ENCODE measurements at places on chromosomes 3 and 15. TPM values are rescaled to one million over a fixed set of nuclear protein-coding genes. Genes with fewer than 3 reads are reported as not detected.

- DNase-seq = no peak
Observed at GRCh38 chr15:57821826-57822225, 115.3 kb downstream of the POLR2M start.

DNA sequence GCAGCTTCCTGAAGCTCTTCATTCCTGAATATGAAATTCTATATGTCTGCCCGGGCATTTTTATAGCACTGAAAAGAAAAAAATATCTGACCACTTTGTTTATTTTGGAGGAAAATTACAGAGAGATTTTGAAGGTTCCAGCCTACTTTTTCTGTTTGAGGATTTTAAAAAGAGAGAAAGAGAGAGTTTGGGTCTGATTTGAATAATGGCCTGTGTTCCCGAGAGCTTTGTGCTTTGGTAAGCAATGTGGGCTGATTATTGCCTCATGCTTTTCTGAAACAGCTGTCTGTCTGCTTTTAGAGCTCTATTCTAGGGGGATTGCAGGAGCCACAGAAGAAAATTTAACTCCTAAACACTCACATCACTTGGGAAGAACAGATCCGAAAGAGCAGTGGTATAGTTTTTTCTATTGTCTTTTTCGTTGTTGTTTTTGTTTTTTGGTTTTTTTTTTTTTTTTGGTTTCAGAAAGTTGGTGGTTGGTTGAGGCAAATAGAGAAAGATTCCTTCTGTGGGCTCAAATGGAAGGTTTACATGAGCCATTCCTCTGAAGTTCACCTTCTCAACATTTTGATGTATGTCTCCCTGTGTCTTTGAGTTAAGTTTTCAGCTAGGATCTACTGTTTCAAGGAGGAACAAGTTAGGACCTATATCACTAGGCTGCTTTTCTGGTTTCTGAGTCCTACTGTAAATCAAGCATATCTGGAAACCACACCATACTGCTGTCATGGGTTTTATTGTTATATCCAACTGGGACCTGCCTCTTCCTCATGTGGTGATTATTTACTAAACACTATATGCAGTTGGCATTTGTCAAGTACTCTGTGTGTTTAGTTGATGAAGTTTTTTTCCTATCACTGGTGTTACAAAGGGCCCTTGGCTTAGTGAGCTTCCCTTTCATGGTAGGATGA, 178.9 kb downstream of the KCNMB2 start:
- no peak for DNase-seq

GRCh38 chr15:61339516-61339915, 110.4 kb upstream of the RORA start:
- DNase-seq = peak; percentile 39

DNA sequence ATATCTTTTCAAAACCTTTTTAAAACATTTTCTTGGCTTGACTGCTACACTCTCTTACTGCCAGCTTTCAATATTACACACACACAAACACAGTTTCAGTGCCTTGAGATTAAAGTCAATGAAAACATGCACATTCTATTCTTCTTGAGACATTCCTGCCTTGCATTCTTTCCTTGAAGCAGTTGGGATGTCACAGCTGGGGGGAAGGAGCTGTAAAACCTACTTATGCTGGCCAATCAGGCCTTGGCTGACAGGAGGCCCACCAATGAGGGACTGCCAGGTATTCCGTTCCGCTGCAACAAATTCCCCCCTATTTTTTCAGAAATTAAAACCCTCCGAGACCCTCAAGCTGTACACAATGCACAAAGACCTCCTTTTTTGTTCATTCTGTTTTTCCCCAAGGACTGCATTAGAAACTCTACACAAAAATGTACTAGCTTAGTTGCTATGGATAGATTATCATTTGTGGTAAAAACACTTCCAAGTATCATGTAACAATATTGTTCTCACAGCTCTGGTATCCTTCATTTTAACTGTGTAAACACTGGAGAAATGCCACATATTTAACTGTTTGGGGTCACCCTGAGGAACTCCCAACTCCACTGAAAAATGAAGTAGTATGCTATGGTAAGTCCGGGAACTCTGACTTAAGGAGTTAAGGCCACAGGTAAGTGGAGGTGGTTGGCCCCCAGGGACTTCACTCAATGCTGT, 18.5 kb downstream of the FSTL1 start:
- no peak for DNase-seq

DNA sequence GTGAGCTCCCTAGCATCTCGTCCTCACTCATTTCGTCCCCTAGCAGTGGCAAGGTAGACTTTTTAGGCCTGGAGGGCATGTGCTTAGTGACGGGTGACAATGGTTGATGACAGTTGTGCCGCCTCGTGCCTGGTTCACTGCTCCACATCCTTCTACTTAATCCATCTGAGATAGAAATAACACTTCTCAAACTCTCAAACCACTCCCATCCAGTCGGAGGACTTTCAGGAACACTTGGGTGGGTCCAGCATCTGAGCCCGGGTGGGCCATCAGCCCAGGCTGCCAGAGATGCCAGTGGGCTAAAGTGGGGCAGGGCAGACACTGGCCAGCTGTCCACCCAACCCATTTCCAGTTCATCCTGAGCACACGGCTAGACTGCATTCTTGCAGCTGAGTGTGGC, 79.7 kb upstream of the SMAD3 start:
- DNase-seq = no peak

DNA sequence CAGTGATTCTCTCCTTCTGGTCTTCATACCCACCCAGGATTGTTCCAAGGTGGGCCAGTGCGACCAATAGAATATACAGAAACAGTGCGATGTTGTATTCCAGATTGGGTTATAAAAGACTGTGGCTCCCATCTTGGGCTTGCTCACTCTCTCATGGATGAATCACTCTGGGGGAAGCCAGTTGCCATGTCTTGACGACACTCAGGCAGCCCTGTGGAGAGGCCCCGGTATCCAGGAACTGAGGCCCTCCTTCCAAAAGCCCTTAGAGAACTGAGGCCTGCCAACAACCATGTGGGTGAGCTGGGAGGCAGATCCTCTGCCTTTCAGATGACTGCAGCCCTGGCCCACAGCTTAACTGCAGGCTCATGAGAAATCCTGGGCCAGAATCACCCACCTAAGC, 57.2 kb downstream of the SH3GL3 start:
- DNase-seq = no peak

- DNase-seq = no peak
Observed at GRCh38 chr3:150098621-150099020, 127.9 kb upstream of the PFN2 start.

- no peak for DNase-seq
Observed at GRCh38 chr3:6785726-6786125, 75.2 kb upstream of the GRM7 start.

The TRH gene
- polyA plus RNA-seq = not detected

The AGTR1 gene
- polyA plus RNA-seq = 0.32 TPM

The TMIE gene
- polyA plus RNA-seq = 0.03 TPM

The ARL6IP5 gene
- 90.7 TPM for polyA plus RNA-seq

The SLC27A2 gene
- 0.49 TPM for polyA plus RNA-seq

The LRRC2 gene
- 0.23 TPM for polyA plus RNA-seq

The CPEB1 gene
- 2.6 TPM for polyA plus RNA-seq

Measured in SK-N-SH (cell line).